Fibroblast of skin of right biceps (primary cell): ENCODE measurements at places on chromosomes 7 and 10.

DNA sequence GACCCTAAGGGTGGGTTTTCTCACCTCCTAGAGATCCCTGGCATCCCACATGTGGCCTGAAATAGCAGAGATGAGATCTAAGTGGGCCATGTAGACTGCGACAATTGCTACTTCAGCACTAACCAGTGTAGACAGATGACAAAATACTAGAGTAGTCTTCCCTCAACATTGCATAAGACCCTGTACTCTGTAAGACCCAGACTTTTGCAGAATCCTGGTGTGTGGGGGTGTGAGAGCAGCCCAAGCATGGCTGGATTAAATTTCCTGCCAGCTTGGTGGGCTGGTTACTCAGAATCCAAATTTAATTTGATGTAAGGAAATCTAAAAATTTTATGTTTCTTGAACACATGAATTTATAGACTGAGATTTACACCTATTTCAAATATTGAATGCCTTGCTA is 88.3 kb downstream of the ZNF365 start:
- no peak for DNase-seq

GRCh38 chr10:89468191-89468965 is 54.0 kb downstream of the IFIT5 start:
- no peak for DNase-seq

- DNase-seq, result peak; percentile 98
Observed at GRCh38 chr7:40437498-40437897, 302.7 kb downstream of the SUGCT start.

GRCh38 chr10:78991187-78991586 is 77.6 kb upstream of the ZMIZ1 start:
- DNase-seq, result peak; percentile 55

GRCh38 chr7:22476824-22477223 is 23.2 kb downstream of the STEAP1B start:
- DNase-seq, result no peak

DNA sequence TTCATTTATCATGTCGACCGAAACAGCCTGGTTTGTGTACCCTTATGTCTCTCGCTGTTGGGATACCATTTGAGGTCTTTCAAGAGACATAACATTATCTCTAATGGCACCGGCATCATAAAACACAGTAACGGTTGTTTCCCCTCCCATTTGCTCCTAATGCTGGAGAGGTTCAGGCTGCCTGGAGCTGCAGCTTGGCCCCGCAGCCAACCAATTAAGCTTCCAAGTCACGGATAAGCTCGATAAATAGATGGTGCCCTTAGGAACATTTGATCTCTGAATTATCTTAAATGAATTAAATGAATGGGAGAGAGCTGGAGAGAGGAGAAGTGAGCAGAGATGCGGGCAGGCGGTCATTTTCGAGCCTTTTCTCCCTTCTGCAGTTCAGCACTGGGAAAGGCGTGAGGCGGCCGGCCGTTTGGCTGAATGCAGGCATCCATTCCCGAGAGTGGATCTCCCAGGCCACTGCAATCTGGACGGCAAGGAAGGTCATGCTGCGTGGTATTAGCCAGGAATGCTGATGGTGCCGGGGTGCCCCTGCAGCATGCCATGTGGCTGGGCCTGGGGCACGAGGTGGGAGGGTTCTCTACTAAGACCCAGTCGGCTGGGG is 12.6 kb downstream of the CPA4 start:
- no peak for DNase-seq
